ENCODE measurements at places on chromosomes 13 and 19.
A peak's percentile ranks its signal among the peaks of the same experiment; 100 is the strongest.

DNA sequence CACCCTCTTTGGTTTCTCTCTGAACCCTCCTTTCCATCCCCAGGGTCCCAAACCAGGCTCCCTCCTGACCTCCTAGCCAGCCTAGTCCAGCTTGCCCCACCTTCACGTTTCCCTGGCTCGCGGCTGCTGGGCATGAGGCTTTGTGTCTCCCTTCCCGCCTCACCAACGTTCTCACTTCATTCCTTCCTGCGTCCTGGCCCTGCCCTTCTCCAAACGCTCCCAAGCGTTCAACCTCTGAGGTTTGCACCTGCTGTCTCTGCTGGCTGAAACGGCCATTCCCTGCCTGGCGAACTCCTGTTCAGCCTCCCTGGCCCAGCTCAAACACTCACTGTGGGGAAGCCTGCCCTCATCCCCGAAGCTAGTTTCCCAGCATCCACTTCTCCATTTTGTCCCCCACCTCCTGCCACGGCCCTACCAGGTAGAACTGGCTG lies 12.4 kb downstream of the EPS8L1 start:
- no peak for ATAC-seq

DNA sequence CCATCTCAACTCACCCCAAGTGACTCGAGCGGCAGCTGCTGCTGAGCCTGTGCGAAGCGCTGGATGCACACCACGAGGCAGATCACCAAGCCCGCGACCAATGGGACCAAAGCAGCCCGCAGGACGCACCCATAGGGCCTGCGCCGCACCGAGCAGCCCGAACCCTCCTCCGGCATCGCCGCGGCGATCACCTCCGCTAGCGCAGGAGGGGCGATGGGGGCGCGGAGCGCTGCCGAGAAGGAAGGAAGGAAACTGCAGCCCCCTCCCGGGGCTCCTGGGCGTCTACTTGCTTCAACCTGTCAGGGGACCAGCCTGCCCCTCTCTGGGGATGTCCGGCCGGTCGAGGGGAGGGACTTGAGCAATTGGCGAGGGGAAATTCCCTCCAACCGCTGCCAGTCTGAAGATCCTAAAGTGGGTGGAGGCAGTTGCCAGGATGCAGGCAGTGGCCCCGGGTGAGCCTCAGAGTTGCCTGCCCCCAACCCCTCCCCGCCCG lies at the start of gene CD70:
CD70 (minus strand) TSS at position 324 of the 493 bp plus-strand sequence; CDS start at position 176, 148 bp downstream.
- peak; percentile 22 for ATAC-seq

DNA sequence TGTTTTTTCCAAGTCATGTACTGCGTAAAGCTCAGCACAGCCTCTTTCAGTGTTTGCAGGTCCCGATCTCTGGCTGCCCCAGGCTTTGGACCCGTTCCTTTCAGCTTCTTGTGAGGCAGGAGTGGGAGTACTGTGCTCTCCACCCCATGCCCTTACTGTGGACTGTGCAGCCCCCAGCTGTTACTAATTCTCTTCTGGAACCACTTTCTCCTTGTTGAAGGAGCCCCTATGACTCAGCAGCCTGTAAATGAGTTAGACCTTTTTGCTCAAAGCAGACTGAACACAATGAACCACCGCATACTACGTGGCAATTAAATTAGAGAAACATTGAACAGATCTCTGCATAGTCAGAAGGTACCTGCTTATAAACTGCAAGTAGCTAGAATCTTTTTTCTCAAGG lies 39.0 kb downstream of the SERTM1 start:
- peak; percentile 95 for ATAC-seq

- ATAC-seq, result peak; percentile 90
Observed at GRCh38 chr13:47215736-47216135, 318.9 kb upstream of the HTR2A start.

DNA sequence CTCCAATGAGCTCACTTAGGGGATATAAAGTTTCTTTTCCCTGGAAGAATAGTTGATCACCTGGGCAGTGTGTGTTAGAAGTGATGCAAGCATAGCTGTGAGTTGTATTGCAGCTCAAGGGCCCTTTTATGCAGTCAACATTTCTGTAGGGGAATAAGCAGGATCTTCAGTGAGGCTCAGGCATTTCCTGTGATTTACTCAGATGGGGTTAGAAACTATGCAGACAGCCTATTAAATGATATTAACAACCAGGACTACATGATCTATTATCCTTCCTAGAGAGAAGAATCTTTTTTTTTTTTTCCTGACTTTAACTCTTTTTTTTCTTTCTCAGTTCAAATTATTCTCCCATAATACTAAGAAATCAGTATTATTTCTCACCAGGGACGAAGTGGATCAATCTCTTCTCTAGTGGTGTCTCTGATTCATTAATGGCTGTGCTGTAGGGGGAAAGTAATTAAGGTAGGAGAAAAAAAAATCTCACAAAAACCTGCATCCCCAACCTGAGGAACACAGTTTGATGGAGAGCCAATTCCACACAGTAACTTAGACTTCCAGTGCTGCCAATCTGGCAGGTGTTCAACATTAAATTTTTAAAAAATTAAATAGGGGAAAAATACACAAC lies 126.4 kb upstream of the SLC10A2 start:
- no peak for ATAC-seq

DNA sequence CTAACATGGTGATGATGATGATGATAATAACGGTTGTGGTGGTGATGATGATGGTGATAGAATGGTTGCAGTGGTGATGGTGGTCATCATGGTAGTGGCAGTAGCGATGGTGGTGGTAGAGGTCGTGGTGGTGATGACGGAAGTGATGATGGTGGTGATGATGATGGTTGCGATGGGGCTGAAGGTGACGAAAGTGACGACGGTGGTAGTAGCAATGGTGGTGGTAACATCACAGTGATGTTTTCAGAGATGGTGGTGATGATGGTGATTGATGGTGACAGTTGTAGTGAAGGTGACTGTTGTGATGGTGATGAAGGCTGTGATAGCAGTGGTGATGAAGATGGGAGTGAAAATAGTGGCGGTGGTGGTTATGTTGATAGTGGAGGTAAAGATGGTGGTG lies 3.6 kb upstream of the ADGRE3 start:
- no peak for ATAC-seq

DNA sequence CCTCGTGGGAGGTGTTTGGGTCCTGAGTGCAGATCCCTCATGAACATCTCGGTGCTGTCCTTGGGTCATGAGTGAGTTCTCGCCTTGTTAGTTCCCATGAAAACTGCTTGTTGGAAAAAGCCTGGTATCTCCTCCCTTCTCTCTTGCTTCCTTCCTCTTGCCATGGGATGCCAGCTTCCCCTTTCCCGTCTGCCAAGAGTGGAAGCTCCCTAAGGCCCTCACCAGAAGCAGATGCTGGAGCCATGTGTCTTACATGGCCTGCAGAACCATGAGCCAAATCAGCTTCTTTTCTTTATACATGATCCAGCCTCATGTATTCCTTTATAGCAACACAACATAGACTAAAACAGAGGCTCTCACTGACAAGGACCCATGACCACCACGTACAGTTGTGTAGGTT lies 8.2 kb downstream of the ADGRE2 start:
- ATAC-seq, result no peak
